ENCODE measurements at places on chromosomes 5 and 9.

DNA sequence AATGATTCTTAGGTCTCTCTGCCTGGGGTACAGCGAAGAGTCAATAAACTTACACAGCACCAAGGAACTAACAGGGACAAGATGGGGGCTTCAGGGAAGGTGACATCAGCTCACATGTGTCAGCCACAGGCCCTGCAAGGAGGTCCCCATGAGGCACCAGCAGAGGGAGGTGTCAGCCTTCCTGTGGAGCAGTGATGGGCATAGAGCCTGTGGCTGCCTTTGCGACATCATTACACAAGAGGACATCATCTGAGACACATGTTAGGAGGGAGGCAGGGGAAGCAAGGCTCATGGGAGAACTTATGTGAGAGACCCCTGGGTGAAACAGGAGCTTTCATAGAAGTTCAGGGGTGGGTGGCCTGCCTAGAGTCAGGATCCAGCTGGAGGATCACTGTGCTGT is 389.6 kb downstream of the SEMA5A start:
- peak; percentile 63 for DNase-seq

- no peak for DNase-seq
These were observed 7.8 kb upstream of the DELE1 start for GRCh38 chr5:141915881-141916336.

GRCh38 chr5:73299665-73300336 is 126.8 kb downstream of the TMEM174 start:
- peak; percentile 68 for DNase-seq

GRCh38 chr5:78760770-78761169 is 112.2 kb upstream of the LHFPL2 start:
- DNase-seq: no peak

GRCh38 chr5:115393239-115393638 is 96.8 kb upstream of the CCDC112 start:
- DNase-seq: no peak

DNA sequence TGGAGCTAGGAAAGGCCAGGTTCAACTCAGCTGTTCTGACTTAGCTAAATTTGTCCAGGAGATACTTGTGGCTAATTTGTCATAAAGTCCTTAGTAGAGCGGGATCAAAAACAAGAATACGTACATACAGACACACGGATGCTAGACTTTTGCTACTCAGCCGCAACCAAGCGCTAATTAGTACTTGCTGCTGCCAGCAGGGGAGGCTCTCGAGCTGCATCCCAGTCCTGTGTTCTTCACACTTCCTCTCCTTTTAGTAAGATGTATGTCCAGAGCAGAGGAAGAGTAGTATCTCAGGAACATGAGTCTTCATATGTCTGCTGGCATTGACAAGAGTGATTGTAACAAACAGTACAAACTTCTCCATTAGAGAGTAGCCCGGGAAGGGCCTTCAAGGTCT is 58.3 kb downstream of the CYFIP2 start:
- DNase-seq: no peak

GRCh38 chr9:128940271-128940921 is 7.0 kb downstream of the DOLK start:
- no peak for DNase-seq

- DNase-seq: no peak
These were observed 58.4 kb upstream of the ASTN2 start for GRCh38 chr9:117473293-117473692.

DNA sequence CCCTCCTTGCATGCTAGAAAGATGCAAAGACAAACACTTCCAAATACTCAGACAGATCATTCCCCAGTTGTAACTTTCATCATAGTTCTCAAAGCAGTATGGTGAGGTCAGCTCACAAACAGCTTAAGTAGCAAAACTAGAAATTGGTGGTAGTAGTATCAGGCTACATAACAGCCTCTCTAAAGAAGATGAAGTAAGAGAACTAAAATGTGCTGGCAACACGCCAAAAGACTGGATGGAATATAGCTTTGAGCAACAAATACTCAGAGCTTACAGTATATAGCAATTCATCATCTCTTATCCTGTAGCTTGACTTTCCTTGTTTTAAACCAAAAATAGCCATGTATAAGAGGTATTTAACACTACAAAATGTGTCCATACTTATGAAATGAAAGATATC is 7.5 kb downstream of the PFDN1 start:
- no peak for DNase-seq

DNA sequence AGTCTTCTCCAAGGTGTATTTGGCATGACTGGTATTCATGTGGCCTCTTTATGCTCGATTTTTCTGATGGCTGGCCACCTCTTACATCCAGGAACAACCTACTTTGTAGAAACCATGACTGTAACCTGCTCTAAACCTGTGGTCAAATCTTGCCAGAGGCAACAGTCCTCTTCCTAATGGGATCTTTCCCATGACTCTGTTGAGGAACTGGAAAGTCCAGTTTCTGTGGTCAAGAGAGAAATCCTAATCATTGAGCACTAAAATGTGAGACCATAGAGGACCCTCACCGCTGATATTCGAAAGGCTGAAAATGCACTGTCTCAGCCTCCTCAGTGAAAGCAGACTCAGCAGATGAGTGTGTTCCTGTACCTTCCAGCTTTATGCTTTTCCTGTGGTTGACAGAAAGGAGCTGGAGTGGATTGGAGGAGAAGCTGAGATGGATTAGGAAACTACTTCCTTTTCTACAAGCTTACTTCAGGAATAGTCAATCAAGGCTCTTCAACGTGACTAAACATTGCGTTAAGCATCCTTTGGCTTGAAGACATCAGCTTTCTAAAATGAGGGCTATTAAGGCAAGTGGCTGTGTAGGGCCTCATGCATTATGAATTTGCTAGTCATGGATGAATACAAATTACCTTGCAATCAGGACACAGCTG is 69.7 kb upstream of the DAPK1 start:
- DNase-seq: no peak

DNA sequence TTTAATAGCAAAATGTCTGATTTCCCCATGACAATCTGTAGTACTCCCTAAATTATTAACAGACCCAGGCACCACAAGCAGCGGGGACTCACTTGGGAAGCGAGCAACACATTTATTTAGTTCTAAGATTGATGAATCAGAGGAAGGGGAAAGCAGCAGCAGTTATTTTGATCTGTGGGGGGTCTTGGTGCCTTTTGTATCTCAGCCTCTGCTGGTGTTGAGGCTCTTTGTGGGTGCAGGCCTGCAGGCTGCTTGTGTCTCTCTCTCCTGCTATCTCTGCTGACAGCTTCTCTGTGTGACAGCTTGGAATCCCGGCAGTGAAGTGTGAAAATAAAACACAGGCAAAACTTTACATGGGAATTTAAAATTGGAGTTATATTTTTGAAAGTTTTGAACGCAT is 878.2 kb upstream of the DMAC1 start:
- DNase-seq: no peak

GRCh38 chr9:75601280-75601679 is 289.2 kb upstream of the PCSK5 start:
- no peak for DNase-seq

- DNase-seq: peak; percentile 86
These were observed 13.0 kb downstream of the CXXC5 start for GRCh38 chr5:139660923-139661814.

DNA sequence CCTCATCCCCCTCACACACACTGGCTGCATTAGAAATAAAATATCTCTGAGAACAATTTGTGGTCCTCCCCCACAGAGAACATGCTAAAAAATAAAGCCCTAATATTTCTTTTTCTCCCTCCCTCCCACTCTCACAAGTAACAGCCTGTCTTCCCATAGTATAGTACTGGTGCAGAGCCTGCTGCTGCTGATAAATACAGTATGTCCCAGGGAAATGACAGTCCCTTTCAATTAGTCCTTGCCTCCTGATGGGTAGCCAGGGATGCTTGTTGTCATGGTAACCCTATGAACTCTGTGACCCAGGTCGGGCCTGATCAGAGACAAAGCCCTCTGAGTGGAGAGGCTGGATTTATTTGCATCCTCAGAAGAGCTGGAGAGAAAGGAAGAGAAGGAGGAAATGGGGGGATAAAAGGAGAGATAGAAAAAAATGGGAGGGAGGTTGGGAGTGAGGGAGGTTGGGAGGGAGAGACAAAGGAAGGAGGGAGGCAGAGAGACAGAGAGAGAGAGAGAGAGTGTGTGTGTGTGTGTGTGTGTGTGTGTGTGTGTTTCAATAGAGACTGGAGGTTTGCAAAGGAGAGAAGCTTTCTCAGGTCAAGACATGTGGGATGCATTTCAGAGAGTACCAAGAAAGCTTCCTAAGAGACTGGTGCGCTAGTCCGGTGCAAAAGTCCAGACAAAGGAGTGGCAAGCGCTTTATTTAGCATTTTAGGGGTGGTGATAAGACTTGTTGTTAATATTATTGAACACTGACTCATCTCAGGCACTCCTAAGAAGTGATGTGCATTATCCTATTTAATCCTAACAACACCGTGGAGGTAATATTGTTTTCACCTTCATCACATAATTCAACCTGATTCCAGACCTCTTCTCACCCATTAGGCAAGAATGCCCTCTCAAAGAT is 260.8 kb downstream of the FAM114A2 start:
- no peak for DNase-seq

GRCh38 chr5:177365845-177366527 is 8.3 kb downstream of the RGS14 start:
- no peak for DNase-seq

Data from sciatic nerve (tissue), 2 donors.